ENCODE measurements at places on chromosomes 1 and 21.
A peak's percentile ranks its signal among the peaks of the same experiment; 100 is the strongest.

DNA sequence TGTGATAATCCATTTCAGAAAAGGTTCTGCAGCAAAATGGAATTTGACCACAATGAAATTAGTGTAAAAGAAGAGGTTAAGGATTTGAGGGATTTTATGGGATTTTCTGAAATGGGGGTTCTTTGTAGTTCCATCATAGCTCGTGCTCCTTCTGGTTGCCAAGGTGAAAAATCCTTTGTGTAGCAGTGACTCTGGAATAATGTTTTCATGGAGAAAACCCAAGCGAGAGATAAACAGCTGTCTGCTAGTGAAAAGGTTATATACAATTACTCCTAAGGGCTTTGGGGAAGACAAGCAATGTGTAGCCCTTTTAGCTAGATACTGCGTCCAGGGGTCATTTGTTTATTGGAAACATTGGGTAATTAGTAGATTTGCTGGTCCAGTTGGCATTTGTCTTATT, 453.2 kb upstream of the DEPDC1 start:
- DNase-seq = no peak

GRCh38 chr21:45780647-45781046, 137.1 kb downstream of the PCBP3 start:
- DNase-seq = no peak

DNA sequence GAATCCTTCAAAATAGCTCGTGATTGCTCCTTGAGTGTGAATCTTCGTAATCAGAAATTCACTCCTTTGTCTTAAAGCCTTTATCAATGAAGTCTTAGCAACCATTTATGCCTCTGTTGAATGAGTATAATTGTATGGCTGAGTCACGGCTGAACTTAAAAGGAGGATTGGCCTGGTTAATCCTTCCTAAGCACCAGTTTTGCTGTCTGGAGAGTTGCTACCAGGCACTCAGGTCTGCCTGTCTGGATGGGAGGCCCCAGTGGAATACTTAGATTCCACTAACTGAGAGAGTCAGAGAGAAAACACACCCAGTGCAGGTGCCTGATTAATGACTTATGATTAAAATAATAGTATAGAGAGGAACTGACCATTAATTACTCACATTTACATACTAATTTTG, 7.6 kb upstream of the HHAT start:
- DNase-seq = no peak

DNA sequence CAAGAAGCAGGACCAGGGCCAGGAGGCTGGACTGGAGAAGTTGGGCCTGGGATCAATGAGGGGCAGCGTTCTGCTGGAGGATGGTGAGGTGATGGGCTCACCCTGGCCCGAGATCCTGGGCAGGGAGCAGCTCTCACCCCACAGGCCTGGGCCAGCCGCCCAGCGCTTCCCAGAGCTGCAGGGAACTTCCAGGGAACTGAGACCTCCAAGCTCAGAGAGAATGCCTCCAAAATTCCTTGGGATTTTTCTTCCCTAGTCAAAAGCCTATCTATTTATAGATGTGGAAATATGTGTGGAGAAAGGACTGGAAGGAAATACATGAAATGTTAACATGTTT, 121.2 kb downstream of the SPSB1 start:
- peak; percentile 79 for DNase-seq

DNA sequence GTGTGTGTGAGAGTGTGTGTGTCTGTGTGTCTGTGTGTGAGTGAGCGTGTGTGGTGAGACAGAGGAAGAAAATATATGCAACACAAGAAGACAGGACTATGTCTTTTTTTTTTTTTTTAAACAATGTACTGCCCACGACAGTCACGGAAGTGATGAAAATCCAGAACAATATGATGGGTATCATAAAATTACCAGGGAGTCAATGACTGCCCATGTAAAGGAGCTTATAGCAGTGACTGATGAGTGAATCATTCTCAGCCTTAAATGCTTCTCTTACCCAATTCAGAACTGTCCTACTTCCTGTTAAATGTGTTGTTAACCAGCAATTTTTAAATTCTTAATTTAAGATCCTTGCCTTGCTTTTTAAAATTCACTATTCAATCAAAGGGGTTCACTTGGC, 46.6 kb downstream of the RGS7 start:
- no peak for DNase-seq

DNA sequence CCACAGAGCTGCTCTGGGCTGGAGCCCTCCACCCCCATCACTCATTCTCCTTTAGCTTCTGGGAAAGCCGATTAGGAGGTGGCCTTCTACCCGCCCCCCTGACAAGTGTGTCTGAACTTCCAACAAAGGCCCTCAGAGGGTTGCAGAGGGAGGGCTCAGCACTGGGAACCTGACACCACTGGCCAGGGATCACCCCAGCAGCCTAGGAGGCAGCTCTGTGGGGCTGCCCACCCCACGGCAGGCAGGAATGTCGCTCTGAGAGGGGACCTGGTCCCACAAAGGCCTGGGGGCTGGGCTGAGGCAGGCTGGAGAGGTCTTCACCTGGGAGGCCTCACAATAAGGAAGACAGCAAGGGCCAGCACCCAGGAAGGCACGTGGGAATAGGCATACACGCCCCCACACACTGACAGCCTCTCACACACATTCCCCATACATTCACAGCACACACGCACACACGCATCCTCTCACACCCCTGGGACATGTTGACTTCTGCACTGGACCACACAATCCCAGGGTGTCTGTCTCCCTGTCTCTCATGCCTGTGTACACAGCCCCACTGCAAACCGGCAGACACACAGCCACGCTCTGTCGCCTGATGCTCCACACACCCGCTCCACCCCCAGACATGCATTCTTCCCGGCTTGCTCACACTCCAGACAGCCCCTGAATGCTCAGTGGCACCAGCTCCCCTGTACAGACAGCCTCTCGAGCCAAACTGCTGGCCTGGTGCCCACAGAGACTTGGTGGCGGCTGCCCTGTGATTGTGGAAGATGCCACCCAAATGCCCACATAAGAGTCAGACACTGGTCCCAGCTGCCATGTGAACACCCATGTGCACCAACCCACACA, 30.7 kb downstream of the DMBX1 start:
- peak; percentile 69 for DNase-seq

DNA sequence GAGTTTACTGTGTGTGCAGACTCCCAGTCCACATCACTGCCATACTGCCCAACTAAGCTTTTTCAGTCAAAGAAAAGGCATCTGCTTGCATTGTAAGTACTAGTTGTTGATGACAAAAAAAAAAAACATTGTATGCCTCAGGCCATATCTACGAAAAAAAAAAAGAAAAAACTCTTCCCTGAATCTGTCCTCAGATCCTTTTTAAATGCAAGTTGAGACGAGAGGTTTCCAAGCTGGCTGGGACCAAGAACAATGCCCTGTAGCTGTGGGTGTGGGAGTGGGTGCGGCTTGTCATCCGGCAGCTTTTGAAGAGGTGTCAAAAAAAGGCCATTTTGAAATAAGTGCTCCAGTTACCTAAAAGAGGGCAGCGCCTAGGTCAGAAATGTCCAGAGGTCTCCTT, 29.2 kb upstream of the HHAT start:
- DNase-seq = no peak

DNA sequence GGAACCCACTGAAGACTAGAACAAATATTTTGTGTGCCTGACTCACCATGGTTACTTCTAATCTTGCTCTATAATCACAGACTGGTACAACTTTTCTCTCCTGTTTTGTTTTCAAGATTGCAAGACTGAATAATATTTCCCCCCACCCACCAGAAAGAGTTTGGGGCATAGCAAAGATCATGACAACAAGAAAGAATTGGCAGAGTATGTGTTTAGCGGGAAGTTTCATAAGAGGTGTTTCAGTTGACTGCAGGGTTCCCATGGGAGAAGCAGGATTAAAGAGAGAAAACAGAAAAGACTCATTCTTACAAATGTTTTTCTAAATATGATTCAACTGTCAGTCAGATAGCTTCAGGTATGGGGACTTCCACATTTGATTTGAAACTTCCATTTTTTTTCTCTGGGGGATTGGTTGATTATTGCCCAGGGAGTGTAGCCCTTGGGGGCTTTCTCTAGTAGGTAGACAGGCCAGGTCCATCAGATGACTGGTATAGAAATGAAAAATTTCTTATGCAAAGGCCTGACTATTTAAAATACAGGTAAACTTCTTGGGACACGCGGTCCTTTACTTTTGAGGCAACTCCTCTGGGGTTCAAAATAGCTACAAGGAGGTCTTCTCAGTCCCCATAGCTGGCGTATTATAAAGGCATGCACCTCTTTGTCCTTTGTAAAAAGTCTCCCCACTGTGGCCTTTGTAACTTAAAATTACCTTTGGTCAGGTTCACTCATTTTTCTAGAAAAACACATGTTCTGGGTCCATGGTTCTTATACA, 13.9 kb downstream of the OR14I1 start:
- no peak for DNase-seq

GRCh38 chr1:167661527-167662426, 31.7 kb downstream of the RCSD1 start:
- peak; percentile 65 for DNase-seq

- no peak for DNase-seq
Observed at GRCh38 chr1:162765788-162766187, 24.7 kb upstream of the HSD17B7 start.

GRCh38 chr21:46650476-46651098, 15.1 kb downstream of the PRMT2 start:
- DNase-seq = no peak

GRCh38 chr1:155860970-155861510, 1.7 kb downstream of the SYT11 start:
- DNase-seq = peak; percentile 20

DNA sequence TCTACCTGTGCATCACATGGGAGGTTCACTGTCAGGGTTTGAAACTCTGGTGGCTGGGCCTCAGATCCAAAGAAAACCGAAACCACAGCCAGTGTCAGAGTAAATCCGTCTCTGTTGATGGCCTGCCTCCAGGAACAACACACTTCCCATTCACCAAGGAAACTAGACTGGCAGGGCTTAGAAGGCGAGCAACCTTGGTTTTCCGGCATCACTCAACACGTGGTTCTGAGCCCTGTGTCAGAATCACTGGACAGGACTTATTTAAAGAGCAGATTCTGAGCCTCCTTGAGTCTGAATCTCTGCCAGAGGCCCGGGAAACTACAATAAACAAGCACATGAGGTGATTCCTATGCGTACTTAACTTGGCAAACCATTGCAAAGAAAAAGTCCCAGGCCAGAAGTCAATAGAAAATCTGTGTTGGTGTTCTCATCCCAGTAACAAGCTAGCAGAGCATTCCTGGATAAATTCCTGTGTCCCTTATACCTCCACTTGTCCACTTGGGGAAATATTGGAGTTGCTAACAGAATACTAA, 70.0 kb downstream of the KCTD3 start:
- DNase-seq = peak; percentile 89

- DNase-seq = no peak
Observed at GRCh38 chr1:156430303-156430702, 61.3 kb downstream of the RHBG start.

GRCh38 chr1:36479505-36480051, 3.1 kb downstream of the CSF3R start:
- no peak for DNase-seq

DNA sequence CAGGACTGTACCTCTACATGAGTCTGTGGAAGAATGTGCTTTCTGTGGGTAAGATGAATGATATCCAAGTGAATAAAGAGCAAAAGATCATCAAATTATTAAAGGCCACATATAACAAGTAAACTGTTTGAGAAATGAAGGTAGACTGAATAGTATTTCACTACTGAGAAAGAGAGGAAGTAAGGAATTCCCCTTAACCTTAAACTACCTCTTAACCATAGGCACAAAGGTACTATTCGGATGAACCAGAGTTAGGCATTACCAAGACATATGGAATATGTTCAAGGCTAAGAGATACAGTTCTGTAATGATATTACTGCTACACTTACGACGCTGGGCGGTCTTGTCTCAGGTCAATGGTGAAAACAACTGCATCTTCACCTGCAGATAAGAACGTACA, 25.5 kb downstream of the DCAF8 start:
- DNase-seq = no peak

Data from astrocyte of the spinal cord (primary cell).